Activated T-helper 17 cell treated with anti-CD3 and anti-CD28 coated beads, Interleukin-2, amount 50 U/mL, for 72 hours (primary cell): ENCODE measurements at places on chromosomes 11 and 22.

GRCh38 chr11:74721479-74721835, 9.8 kb downstream of the CHRDL2 start:
- no peak for ATAC-seq

DNA sequence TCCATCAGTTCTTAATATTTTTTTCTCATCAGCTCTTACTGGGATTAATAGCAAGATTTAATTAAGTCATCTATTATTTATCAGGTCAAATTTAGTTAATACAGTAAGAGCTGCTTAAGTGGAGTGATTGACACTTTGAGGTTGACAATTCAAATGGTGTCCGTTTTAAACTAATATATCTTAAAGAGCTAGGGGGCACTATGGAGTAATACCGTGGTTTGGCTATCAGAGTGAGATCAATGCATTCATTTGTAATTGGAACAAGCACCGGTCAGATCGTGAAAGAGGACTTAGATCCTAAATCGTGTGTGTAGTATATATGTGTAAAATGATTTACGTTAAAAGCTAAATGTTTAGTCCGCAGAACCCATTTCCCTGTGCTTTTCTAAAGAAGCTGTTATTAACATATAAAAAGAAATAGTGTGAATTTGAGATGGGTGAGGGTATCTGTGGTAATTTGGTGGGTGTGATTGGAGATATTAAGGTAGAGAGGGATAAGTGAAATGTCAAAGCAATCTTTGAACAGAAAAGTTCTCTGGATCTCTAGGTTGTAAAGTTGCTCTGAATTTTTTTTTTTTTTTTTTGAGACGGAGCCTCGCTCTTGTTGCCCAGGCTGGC, 2.3 kb downstream of the SIK2 start:
- no peak for ATAC-seq

GRCh38 chr22:22125028-22125578, 119.5 kb upstream of the VPREB1 start:
- ATAC-seq, result no peak

DNA sequence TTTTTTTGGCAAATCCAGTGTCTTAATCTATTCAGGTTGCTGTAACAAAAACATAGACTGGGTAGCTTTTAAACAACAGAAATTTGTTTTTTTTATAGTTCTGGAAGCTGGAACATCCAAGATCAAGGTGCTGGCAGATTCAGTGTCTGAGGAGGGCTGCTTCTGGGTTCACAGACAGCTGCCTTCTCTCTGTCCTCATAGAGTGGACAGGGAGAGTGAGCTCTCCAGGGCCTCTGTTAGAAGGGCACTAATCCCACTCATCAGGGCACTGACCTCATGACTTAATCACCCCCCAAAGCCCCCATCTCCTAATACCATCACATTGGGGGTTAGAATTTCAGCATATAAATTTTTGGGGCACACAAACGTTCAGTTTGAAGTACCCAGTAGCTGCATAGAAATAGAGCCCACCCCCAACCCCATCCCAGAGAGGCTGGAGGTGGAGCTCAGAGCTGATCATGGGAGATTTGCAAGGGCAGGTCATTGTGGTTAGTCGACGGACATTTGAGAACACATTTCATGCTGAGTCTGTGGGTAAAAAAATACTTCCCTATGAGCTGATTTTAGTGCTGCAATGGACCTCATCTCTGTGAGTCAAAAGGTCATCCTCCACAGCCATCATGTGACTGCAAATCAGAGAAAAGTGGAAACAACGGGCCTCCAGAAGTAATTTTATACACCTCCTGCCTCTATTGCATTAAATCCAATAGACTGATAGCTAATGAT, 203.1 kb upstream of the CADM1 start:
- no peak for ATAC-seq

- no peak for ATAC-seq
Observed at GRCh38 chr11:47131136-47131535, 45.5 kb downstream of the ARFGAP2 start.

DNA sequence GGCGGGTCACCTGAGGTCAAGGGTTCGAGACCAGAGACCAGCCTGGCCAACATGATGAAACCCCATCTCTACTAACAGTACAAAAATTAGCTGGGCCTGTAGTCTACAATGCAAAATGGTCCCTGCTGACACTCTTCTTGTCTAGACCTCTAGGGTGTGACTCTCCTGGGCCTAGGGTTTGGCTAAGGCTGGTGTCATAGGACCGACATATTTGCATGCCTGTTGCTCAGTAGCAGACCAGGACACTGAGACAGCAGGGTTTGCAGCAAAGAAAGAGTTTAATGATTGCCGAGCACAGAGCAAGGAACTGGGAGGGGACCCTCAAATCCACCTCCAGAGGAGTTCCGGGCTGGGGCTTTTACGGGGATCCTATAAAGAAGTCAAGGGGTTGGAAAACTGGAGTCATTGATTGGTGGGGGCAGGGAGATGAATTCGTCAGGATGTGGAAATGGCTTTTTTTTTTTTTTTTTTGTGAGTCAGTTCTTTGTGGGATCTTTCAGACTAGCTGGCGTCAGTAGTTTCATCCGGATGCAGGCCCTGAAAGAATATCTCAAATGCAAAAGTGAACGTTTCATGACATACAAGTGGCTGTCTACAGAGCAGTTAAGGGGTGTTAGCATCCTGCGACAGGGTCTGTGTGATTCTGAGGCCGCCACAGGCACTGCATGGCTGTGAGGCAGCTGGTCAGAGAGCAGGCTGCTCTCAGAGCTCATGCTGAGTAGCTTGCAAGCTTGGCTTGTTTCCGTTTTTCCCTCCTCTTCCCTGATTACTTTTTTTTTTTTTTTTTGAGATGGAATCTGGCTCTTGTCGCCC, 27.2 kb upstream of the A4GALT start:
- peak; percentile 66 for ATAC-seq

GRCh38 chr11:61972672-61973475, 5.4 kb upstream of the FTH1 start:
- ATAC-seq, result peak; percentile 34

- no peak for ATAC-seq
Observed at GRCh38 chr11:55920537-55920936, 6.2 kb upstream of the OR5W2 start.

DNA sequence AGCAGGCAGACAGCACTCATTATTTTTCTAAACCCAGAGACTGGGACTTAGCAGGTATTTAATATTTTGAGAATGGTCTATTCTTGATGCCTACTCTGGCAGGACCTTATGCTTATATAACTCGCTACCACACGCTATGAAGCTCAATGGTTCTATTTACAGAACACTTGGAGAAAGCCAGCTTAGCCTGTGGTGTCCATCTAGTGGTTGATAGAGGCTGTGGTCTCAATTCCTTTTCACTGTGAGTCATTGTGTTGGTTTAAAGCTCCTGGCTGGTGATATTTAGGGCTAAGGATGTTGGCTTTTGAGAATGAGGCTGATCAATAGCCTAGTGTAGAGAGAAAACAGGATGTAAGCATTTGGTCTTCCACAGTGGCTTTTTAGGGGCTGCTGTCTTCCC, 206.4 kb downstream of the DBX1 start:
- ATAC-seq, result no peak

GRCh38 chr11:123301013-123301591, 106.1 kb upstream of the CLMP start:
- ATAC-seq, result no peak

- ATAC-seq, result no peak
Observed at GRCh38 chr11:8699903-8700302, 17.3 kb downstream of the RPL27A start.

DNA sequence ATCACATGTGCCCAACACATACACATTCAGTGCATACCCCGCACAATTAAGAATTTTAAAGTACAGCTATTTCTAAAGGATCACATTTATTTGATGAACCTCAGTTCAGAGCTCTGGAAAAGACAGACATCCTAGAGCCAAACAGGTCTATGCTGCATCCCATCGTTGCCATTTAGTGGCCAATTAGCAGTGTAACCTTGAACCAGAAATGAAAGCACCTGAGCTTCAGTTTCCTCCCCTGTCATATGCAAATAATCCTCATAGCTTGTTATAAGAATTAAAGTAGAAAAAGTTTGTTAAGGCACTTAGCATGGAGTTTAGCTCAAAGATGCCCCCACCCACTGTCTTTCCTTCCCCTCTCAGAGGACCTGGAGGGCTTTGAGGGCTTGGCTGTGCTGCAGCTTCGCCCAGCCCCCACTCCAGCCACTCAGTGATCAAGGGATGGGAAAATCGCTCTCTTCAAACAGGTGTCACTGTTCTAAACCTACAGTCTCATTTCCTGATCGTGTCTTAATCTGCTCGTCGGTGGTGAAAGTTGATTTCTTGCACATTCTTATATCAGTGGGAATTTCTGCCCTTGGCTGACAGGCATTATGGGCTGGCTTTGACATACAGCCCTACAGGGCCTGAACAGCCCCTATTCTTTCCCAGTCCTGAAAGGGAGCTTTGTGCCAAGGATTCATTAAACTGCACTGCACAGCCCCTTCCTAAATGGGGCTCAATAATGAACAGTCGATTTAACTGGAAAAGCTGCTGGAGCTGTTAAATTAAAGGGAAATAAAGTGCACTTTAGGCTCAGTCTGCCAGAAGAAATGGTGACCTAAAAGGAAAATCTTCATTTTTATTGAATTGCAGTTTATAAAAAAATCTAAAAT, 23.3 kb upstream of the FAM181B start:
- no peak for ATAC-seq

DNA sequence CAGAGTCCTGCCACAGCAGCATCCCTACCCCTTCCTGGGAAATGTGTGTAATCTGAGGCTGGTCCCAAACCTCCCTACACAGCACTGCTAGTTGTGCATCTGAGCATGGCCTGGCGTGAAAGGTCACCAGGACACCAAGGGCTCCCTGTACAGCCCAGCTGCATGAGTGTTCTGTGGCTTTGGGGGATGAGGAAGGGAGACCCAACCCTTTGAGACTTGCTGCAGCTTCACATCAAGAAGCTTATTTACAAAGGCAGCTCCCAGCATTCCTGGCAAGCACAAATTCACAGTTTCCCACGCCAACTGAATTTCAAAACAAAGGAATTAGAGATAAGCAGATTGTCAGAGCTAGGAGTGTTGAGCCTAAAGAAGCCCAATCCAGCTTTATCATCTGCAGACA, 32.2 kb downstream of the CSNK2A3 start:
- no peak for ATAC-seq

- no peak for ATAC-seq
Observed at GRCh38 chr11:2202900-2203439, 31.4 kb upstream of the TH start.

GRCh38 chr11:86513138-86513537, 138.5 kb downstream of the CCDC81 start:
- ATAC-seq, result no peak

DNA sequence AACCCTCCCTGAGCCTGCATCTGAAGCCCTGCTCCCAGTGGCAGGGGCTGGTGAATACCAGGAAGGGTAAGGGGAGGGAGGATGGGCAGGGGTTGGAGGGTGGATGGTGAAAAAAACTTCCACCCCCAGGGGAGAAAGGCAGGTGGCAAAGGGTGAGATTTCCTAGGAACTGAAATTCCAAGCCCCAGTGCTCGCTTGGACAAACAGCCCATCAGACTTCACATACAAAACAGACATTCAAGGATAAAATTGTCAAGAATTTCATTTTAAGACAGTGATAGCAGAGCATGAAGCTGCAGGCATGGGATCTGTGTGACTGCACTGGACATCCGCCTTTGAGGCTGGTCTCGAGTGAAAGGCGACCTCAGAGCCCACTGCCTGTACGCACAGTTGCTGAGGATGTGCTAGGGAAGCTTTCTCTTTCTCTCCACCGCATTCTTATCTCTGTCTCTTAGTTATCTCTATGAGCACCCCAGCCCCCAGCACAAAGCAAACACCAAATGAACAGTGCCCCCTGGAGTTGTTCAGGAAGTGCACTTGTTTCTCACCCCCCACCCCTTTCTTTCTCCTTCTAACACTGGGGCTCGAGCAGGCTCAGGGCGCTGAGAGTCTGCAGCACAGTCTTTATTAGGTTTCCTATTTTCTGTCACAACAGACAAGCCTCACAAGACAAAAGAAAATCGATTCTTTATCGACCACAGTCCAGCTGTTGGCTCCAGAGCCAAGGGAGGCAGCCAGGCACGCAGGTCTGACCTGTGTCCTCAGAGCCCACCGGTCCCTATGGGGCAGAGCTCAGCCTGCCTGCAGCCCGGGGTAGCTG, 237.3 kb upstream of the NCAM1 start:
- no peak for ATAC-seq
